LoVo (cell line): ENCODE measurements at places on chromosomes 3 and 15.

GRCh38 chr15:90103701-90104329 is 1.5 kb upstream of the IDH2 start:
- DNase-seq, result no peak

DNA sequence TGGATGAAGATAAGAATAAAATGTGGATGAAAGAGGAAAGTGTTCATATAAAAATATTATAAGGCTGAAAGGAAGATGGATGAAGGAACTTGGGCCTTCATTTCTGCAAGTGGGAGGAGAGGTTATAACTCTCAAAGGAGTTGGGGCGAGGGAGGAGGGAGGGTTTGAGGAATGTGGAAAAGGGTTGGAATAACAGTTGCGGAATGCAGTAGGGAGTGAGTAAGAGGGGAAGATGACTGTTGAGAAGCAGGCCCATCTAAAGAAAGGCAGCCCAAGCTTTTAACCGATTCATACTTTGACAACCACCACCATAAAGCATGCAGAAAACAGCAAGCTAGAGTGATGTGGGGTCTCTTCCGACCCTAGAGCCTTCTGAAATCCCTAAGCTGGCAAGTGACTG is 8.3 kb upstream of the TM4SF4 start:
- DNase-seq, result no peak

DNA sequence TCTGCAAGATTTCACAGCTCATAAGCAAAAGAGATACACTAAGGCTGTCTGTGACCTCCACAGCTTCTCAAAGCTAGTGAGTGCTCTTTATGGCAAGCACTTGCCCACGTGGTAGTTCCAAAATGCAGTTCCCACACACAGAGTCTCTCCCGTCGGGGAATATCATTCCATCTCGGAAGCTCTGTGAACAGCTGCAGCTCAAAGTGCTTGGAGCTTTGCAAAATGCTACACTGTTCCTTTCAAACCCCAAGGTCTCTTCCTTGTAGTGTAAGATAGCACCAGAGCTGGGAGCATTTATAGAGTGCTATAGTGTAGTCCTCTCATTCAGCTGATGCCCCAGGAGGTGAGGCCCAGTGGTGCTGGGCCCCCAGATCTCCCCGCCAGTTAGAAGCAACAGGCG is 36.1 kb downstream of the ST6GAL1 start:
- no peak for DNase-seq

DNA sequence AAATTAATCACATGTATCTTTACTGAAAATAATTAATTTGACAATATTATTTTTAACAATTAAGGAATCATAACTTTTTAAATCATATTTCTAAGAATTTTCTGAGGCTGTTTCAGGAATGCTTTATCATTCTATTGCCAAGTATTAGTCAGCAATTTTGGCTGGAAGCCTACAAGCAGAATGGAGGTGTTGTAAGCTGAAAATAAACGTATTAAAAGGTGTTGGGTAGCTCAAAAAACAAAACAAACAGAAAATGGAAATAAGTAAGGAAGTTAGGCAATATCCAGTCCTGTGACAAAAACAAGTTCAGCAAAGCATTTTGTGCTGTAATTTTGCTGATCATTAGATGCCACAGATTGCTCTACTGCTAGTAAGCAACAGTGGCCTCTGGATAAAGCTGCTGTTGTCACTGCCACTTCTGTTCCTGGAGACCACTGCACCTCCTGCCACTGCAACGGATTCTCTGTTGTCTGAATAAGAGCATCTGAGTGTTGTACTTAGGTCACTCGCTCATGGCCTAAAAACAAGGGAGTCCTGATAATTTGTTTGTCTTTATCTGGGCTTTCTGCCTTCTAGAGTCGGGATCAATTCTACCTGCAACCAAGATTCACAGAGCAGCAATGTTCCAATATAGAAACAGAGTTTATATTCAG is 63.5 kb upstream of the SLITRK3 start:
- peak; percentile 27 for DNase-seq

GRCh38 chr15:98906712-98907083 is 100.9 kb downstream of the PGPEP1L start:
- DNase-seq, result no peak

- no peak for DNase-seq
Observed at GRCh38 chr3:51734572-51734907, 27.7 kb downstream of the GRM2 start.

DNA sequence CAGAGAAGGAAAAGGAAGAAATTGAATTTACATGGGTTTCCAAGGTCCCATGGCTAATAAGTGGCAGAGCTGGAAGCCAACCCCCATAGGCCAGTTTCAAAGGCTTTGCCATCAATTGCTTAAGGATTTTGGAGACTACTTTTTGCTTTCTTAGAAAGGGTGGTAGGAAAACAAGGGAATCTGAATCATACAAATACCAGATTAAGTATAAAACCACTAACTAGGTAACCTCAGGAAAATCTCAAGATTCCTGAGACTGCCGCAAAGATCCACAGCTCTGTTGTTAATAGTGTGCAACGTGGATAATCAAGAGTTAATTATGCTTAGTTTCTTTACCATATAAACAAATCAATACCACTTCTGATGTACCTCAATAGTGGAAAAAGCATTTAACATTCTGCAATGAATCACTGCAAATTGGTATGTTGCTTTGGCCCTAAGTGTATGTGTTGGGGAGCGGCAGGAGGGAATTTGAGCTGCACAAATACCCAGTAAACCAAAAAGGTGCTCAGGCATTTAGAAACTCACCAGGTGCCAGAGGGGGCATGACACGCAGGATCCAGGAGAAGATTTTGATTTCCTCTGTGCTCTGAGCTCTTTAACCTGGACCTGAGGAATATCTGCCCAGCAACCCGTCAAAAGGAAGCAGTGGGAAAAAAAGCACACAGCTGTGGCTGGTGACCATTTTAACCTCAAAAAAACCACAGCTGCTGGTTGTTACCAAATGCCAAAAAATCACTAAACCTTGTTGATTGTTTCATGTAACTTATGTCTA is 22.0 kb downstream of the AADAC start:
- no peak for DNase-seq

DNA sequence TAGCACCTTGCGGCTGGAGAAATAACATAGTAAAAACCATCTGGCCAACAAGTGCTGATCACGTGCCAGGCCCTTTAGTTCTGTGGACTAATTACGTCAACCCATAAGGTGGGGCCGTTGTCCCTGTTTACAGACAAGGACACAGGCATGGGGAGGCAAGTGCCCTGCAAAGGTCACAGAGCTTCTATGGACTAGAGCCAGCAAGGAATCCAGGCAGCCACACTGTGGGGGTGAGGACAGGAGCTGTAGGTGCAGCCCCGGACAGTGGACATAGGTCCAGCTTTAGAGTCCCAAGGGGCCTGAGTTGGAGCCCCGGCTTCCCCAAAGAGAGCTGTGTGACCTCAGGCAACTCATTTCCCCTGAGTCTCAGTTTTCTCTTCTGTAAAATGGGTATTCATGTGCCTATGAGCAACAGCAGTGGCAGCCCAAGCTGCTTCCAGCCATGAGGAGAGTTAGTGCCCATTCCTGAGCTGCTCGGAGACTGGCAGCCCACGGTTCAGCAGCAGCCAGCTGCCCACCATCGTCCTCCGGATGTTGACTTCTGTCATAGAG is 13.9 kb downstream of the CHST13 start:
- no peak for DNase-seq

DNA sequence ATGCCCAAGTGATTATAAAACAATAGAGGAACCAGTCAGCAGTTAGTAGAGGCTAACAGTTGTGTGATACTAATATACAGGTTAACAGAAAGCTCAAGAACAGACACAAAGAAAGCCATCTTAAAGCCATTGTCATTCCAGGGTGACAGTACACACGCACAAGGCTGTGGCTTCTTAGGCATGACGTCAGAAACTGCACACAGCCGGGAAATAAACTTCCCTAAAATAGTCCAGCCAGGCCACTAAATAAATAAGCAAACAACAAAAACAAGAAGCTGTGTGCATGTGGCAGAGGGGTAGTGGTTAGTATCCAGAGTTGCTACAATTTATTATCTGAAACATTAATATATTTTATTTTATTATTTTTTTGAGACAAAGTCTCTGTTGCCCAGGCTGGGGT is 49.8 kb downstream of the PPCDC start:
- DNase-seq, result no peak
